ENCODE measurements at places on chromosomes 3 and 15.

- DNase-seq: no peak
Measured at GRCh38 chr3:99639579-99639978, 1.2 kb downstream of the COL8A1 start.

GRCh38 chr15:75204340-75205063, 2.8 kb downstream of the C15orf39 start:
- DNase-seq: peak; percentile 91

- no peak for DNase-seq
Measured at GRCh38 chr3:39443530-39443929, 23.9 kb upstream of the MOBP start.

DNA sequence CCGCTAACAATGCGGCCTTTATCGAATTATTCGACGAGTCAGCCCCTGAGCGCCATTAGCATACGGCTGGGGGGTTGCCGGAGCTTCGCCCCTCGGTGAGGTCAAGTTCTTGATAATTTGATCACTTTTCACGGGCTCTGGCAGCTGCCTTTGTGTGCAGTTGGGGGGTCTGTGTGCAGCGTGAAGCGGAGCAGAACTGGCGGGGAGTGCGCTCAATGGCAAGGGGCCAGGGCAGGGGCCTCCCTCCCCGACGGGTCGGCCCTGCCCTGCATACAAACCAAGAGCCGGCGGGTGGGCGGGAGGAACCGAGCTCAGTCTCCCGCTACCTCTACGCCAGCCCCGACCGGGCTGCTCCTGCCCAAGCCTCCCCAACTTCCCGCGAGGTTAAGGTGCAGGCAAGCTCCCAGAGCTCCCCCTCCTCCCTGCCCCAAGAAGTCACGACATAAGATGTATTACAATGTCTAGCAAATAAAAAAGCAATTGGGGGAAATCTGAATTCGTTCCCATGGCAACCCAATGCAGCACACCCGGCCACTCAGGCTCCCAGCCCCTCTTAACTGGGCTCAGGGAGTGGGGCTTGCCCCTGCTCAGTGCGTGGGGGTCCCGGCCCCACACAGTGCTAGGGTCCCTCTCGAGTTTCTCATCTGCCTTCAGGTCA, 34.1 kb upstream of the POLG start:
- no peak for DNase-seq

DNA sequence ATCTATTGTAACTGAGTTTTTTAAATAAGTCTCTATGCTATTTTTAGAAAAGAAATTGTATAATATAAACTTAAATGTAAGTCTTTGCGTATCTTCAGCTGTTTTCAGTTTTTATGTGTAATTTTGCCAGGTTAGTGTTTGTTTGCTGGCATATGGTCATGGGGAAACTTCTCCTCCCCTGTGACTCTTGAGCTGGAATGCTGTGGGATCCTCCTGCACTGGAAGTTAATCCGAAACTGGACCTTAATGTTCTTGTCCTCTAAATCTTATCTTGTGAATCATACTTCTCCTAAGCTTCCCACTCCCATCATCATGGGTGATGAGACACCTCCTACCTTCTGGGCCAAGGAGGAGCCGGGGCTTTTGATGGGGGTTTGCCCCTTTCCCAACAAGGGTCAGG, 52.4 kb upstream of the CHST2 start:
- no peak for DNase-seq

DNA sequence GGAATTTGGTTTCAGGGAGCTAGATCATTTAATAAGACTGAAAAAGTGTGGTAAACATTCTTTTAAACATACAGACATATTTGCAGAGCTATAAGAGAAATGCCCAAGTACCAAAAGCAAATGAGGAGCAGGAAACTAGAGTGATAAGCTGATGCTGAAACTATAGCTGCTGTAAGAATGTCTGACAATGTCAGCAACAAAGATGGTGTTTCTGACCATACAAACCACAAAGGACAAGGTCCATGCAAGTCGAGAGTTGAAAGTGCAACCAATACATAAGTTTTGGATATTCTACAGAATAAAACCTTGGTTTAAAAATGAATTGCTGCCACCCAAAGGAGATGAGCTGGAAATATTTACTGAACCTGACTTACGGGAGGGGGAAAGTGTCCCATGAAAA, 610.2 kb downstream of the TBL1XR1 start:
- DNase-seq: no peak

DNA sequence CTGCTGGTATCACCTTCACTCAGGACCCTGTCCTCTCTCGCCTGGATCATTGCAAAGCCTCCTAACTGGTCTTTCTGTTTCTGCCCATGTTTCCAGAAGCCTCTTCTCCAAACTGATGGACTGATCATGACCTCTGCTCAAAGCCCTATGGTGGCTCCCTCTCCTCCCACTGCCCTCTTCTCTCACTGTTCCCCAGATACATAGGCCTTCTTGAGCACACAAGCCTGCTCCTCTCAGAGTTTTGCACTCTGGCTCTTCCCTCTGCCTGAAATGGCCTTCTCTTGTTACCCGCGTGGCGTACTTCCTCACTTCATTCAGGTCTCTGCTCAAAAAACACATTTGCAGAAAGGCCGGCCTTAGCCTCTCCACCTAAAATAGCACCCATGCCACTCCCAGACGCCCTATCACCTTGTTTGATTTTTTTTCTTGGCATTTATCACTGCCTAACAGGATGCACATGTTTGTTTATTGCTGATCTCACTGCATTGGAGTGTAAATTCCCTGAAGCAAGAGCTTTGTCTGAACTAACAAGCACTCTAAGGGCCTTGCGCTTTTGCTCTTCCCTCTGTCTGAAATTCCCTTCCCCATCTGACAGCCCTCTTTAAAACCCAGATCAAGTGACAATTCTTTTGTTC, 1.4 kb upstream of the ETFA start:
- DNase-seq: no peak

GRCh38 chr15:63981596-63982320, 64.5 kb downstream of the DAPK2 start:
- DNase-seq: no peak

DNA sequence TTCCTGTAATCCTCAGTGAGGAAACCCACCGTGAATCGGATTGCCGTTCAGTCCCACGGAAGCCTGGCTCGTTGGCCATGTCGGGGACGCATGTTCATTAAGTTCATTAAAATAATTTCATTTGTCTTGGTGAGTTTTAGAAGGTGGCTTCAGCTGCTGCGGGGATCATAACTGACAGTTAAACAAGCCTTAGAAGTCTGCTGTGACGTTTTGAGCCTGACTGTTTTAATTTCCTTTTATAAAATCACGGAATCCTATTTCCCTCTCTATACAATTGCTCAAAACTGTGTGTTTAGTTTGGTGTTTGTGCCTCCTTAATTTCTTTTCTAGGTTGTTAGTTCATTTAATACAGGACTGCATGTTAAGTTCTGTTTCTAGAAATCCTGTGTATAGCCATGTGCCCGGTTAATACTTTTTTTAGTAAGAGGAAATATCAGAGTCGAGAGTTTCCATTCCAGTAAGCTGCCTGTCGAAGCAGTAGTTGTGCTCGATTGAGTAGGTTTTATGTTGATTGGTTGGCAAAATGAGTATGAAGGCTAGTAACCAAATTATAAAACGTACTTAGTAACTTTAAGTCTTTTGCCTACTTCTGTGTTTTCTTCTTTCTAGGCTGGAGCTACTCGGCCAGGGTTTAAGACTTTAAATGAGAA, 705 bp downstream of the NIPA2 start:
- DNase-seq: no peak

GRCh38 chr3:13362551-13362950, 57.6 kb downstream of the NUP210 start:
- DNase-seq: no peak
